ENCODE measurements at places on chromosomes 6 and 20.

- DNase-seq = no peak
Measured at GRCh38 chr6:74250161-74250818, 554.3 kb downstream of the CD109 start.

DNA sequence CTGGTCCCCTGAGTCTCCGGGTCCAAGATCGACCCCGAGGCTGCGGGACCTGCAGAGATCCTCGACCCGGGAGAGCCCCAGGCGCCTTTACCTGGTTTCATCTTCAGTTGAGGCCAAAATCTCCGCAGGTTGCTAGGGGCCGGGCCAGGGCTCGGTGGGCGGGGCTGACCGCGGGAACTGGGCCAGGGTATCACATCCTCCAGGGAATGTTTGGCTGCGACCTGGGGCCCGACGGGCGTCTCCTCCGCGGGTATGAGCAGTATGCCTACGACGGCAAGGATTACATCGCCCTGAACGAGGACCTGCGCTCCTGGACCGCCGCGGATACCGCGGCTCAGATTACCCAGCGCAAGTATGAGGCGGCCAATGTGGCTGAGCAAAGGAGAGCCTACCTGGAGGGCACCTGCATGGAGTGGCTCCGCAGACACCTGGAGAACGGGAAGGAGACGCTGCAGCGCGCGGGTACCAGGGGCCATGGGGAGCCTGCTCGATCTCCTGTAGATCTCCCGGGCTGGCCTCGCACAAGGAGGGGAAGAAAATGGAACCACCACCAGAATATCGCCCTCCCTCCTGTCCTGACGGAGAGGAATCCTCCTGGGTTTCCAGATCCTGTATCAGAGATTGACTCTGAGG, 53.8 kb upstream of the POLR1H start:
- no peak for DNase-seq

DNA sequence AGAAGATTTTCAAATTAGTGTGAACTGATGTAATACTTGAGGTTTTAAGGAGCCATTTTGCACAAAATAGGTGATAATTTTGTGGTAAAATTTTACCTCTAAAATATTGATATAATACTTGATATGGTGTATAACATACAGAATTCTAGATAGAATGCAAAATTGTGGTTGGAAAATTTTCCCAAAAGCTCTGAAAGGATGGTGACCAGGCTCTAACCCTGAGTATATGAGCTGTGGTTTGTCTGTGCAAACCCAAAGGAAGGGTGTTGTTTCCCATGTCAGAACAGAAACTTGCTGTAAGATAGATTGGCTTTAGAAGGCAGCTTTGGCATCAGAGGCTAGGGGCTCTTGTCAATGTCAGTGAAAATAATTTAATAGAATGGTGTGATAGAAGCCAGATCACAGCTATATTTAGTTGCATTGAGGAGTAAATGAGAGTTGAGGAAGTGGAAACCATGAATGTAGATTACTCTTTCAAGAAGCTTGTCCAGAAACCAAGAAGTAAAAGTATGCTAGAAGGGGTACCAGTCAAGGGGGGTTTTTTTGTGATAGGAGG, 257.7 kb downstream of the FARS2 start:
- DNase-seq = no peak

GRCh38 chr6:134372603-134373281, 54.8 kb upstream of the SGK1 start:
- no peak for DNase-seq

DNA sequence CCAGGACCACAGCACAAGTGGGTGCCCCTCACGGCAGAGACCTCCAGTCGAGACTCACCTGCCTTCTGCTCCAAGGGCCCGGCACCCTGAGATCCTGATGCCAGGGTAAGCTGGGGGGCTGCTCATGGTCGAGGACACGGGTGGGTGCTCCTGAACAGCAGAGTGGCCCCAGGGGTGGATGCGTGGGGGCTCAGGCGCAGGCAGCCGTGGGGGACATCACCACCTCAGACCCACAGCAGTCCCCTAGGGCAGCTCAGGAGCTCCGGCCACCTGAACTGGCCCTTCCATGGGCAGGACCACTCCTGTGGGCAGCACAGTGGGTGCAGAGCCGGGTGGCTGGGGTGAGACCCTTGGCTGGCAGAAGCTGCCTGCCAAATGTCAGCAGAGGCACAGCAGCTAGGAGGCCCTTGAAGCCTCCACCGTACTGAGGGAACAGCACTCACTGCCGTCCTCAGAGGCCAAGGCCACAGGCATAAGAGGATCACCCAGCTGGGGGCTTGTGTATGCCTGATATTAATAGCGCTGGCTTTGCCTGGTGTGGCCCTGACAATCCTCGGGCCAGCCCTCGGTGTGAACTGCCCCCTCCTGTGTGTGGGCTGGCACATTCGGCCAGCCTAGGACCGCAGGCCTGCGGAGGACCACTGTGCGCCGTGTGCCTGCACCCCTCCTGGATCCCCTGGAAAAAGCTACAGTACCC, 5.4 kb downstream of the UCKL1 start:
- no peak for DNase-seq

DNA sequence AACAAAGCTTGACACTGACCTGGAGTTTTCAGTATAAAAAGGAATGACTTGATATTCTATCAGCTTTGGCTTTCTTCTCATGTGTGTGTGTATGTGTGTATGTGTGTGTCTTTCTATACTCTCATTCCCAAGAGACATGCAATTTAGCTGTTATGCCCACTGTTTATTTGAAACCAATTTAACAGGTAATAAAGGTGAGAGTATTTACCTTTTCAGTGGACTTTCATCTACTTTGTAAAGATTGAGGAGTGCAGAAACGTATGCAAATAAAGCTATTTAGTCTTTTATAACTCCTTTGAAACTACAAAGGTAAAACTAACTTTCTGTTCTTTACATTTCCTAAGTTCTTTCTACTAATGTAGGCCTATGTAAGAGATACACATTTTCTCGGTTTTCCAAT, 103.5 kb upstream of the HS3ST5 start:
- no peak for DNase-seq

GRCh38 chr6:26520850-26521599, 17.1 kb upstream of the HMGN4 start:
- DNase-seq = peak; percentile 70

DNA sequence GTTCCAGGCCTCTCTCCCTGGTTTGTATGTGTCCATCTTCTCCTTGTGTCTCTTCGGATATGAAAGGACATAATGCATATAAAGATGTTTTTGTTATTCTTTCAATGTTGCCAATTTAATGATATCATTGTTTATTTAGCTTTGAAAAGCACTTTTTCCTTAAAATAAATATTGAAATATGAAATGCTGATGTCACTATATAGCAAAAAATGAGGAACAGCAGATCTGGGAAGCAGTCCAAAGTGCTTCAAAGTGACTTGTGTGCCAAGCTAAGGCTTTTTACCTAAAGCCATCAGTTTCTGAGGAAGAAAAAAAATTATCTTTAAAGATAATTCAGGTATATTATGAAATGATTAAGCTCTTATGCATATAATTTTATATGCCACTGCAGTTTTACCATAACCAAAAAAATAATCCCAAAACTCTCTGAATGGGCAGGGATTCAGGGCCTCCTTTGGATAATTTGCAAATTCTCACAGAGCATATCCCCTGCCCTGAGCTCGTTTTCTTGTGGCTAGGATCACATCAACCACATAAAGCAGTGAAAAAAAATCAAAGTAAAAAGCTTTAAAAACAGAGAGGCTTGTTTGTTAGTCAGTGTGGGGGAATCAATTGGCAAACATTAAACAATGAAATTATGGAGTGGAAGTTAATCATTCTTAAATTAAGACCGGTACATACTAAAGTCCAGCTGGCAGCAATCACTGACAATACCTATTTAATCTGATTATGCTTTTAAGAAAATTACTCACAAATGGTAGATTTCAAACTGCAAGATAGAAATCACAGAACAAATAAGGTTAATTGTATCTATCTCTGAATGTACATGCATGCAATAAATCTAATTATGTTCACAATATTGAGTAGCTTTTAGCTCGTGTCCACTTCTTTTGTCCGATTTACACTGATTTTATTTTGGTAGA, 1027.9 kb upstream of the ADGRB3 start:
- DNase-seq = no peak

GRCh38 chr6:108765495-108765894, 82.7 kb upstream of the ARMC2 start:
- no peak for DNase-seq
